ENCODE measurements at places on chromosomes 6 and 20.

DNA sequence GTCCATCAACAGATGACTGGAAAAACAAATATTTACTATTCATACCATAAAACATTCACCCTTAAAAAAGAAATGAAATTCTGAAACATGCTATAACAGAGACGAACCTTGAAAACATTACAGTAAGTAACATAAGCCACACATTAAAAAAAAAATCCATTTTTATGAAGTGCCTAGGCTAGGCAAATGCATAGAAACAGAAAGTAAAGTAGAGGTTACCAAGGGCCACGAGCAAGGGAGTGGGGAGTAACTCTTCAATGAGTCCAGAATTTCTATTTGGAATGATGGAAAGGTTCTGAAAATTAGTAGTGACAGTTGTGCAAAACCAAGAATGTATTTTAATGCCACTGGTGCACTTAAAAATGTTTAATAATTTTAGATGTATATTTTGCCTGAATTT, 47.7 kb downstream of the STAU1 start:
- DNase-seq, result no peak

DNA sequence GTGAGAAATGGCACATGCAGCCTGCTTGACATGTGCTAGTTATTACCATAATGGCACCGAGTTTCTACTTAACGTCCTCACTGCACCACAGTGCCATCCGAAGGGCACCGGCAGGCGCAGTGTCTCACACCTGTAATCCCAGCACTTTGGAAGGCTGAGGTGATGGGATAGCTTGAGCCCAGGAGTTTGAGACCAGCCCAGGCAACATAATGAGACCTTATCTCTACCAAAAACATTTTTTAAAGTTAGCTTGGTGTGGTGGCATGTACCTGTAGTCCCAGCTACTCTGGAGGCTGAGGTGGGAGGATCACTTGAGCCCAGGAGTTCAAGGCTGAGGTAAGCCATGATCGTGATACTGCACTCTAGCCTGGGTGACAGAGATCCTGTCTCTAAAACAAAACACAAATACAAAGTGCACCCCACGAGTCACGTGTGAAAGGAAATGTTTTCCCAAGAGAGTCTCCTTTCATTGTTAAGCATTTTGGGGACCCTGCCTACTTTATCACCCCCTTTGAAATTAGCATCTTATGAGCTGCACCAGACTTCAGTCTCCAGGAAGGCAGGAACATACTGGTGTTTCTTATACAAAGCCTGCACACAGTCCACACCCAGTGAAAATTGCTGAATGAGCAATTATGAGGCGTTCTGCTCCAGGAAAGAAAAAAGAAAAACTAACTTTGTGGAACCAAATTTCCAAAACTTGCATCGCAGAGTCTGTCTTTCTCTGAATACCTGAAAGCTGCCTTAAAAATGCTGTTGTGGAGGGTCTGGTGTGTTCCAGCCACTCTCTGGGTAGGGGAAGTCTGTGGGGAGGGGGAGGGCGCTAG, 47.1 kb upstream of the FOXQ1 start:
- no peak for DNase-seq

- peak; percentile 14 for DNase-seq
Measured at GRCh38 chr6:21305893-21306332, 287.6 kb upstream of the SOX4 start.

DNA sequence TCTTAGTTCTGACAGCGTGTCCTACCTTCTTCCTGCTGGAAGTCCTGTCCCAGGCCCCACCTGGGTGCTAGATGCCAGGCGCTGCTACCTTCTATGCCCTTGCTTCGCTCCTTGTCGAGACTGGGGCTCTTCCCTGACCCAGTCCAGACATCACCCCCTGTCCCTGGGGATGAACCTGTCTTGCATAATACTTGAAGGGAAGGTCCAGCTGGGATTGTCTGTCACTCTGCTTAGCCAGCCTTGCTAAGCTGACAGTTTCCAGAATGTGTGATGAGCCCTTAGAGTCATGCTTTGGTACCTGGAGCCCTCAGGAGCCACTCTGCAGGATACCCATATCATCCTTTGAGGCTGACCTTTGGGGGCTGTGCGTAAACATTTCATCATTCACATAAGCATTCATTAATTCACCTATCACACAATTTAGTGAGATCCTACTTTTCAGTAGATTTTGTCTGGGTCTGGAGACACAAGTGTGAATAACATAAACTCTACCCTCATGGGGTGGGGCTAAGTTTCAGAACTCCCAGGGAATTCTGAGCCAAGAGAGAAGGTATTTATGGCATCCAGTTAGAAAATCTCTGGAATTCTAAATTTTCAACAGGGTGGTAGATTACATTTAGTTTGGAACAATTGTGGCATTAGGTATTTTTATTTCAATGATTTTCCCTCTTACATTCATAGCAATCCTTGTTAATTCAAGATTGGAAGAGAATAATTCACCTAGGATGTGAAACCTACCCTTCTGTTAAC, 151.1 kb upstream of the HDAC2 start:
- no peak for DNase-seq

GRCh38 chr20:48711696-48712464, 115.9 kb downstream of the PREX1 start:
- no peak for DNase-seq

GRCh38 chr6:34074064-34074742, 71.7 kb downstream of the GRM4 start:
- DNase-seq, result no peak

GRCh38 chr6:82364087-82365015, 734 bp downstream of the TPBG start:
- peak; percentile 62 for DNase-seq

Measured in RKO (cell line).